ENCODE measurements at places on chromosomes 3 and 15. TPM values are rescaled to one million over a fixed set of nuclear protein-coding genes. Genes with fewer than 3 reads are reported as not detected.

Gene TUSC2
- total RNA-seq, result 36.0 TPM

Gene CCK
- total RNA-seq, result not detected

Gene CRABP1
- not detected for total RNA-seq

Gene GOLGA8M
- 1.9 TPM for total RNA-seq

Gene PDCD6IP
- 89.7 TPM for total RNA-seq

Gene NR1I2
- 0.15 TPM for total RNA-seq

Gene PSMD2
- total RNA-seq, result 651 TPM

Gene TMC3
- not detected for total RNA-seq

Gene RNU5B-1
- not detected for total RNA-seq

Gene POU1F1
- total RNA-seq, result not detected

Gene TERC
- 747 TPM for total RNA-seq

Gene UACA
- 144 TPM for total RNA-seq

Gene MRPS11
- total RNA-seq, result 70.8 TPM

Gene CIAO2A
- 86.4 TPM for total RNA-seq

Gene ACOX2
- 1.7 TPM for total RNA-seq

Gene GNL3
- 216 TPM for total RNA-seq

Gene RGMA
- not detected for total RNA-seq

Gene RARB
- total RNA-seq, result 31.2 TPM

Gene SEMA3G
- total RNA-seq, result 61.1 TPM

Gene NAALADL2
- total RNA-seq, result 1.5 TPM

Gene BCL2A1
- total RNA-seq, result 2.3 TPM

Gene EPHA6
- not detected for total RNA-seq

Gene A4GNT
- total RNA-seq, result not detected

Gene REC114
- not detected for total RNA-seq

Gene GXYLT2
- total RNA-seq, result 0.65 TPM

Gene GOLGA6D
- total RNA-seq, result not detected

Gene PLSCR2
- not detected for total RNA-seq

Gene SPTBN5
- total RNA-seq, result 7.0 TPM

Gene WNT5A
- 0.30 TPM for total RNA-seq

Gene ZIC1
- total RNA-seq, result 0.61 TPM

Gene EPB42
- not detected for total RNA-seq

Gene CCDC13
- total RNA-seq, result 1.3 TPM

Gene CSPG4
- total RNA-seq, result 1.2 TPM

Gene RBPMS2
- total RNA-seq, result 0.32 TPM

Gene MYD88
- total RNA-seq, result 17.2 TPM

Gene CYP11A1
- total RNA-seq, result not detected

Gene TNIK
- 46.7 TPM for total RNA-seq

Gene UPK1B
- total RNA-seq, result not detected

Gene PIGX
- total RNA-seq, result 17.2 TPM

Gene ADCY5
- not detected for total RNA-seq

Gene UROC1
- not detected for total RNA-seq

Gene GABRB3
- total RNA-seq, result 0.32 TPM

Gene C3orf70
- 0.15 TPM for total RNA-seq

Gene TIGIT
- total RNA-seq, result not detected

Gene GPR15
- not detected for total RNA-seq

Gene RTP4
- total RNA-seq, result 0.61 TPM

Gene CCDC71
- 20.5 TPM for total RNA-seq

Gene AHSG
- not detected for total RNA-seq

Gene LYZL4
- not detected for total RNA-seq

Gene FOXB1
- not detected for total RNA-seq

Gene SYNPR
- total RNA-seq, result not detected

Gene TMEM62
- 27.4 TPM for total RNA-seq

Data from epithelial cell of umbilical artery (primary cell).